ENCODE measurements at places on chromosomes 16 and 17.

DNA sequence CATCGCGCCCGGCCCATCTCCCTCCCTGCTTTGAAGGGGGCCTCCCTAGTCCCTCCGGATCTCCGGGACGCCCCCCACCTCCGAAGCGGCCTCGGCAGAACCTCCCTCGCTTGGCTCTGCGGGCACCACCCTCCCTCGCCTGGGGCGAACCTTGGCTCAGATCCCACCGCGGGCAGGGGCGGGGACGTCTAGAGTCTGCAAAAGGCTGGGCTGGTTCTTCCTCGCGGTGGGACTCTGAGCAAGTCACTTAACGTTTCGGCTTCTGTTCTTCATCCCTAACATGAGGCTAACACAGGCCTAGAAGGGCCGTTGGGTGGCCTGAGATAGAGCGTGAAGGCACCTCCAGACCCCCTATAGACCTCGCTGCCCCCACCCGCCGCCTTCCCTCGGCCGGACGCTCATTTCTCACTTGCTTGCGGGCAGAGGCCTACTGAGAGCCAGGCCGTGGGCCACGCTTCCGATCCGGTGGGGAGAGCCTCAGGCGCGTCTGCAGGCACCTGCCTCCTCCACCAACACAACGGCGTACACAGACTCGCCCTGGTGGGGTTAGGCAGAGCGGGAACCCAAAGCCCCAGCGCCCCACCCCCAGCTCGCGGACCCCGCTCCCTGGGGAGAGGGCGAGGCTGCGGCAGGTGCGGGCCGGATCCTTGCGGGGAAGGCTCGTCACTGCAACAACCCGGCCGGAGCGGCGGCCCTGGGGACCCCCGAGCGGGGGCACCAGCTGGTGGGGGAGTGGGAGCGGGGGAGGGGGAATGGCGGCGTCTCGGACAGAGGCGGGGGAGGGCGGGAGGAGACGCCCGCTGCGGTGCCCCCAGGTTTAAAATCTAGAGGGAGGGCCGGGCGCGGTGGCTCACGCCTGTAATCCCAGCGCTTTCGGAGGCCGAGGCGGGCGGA, 5.4 kb downstream of the MYO1C start:
- no peak for DNase-seq

DNA sequence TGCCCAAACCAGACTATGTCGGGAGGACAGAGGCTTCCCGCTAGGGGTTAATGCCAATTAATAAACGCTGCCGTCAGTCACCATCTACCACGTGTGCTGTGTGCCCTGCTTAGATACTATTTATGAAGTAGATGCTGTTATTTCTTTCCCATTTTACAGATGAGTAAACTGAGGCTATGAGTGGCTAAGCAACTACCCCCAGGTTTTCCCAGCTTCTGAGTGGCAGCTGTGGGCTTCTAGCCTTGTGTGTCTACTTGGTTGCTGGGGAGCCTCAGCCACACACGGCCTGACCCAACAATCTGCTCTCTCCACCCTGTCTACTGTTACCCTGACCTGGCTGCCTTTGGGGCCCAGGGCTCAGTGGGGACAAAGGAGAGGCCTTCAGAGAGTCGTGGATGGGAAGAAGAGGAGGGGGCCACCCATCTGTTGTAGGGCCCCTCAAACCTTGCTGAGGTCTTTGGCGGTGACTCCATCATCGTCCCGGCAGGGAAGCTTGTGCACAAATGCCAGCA, 7.1 kb downstream of the GIT1 start:
- no peak for DNase-seq

DNA sequence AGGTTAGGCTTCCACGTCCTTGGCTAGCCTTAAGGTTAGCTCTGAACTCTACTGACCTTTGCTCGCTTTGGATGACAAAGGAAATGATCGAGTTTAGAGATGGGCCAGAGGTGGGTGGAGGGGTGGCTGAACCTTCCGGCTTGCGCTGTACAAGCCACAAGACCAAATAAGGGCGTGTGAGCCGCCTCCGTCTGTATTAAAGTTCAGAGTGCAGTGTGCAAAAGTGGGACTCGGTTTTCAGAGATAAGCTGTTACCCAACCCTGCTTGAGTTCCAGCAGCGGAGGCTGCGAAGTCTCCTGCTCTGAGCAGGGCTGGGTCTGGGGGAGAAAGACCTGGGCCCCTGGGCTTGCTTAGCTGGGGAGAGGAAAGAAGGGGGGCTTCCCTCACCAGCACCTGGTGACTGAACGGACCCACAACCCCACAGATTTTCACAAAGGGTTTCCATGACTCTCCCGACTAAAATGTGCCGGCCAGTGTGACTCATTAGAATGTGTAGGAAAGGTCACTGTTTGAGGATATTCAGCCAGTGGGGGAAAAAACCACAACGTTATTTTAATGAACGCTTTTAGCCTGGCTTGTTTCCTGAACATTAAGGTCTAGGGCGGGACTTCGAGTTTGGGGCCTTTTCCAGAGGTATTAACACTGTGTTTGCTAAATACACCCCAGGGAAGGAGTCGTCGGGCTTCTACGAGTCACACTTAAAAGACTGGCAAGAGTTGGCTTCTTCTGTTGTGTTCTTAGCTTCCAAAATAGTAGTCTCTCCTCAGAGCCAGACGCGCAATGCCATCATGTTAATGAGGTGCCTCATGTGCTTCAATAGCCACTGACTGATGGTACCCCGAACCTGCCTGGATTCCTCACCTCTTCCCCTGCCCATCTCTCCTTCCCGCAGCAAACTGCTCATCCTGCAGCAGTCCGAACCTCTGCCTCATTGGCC, 67.0 kb downstream of the CENPV start:
- no peak for DNase-seq

DNA sequence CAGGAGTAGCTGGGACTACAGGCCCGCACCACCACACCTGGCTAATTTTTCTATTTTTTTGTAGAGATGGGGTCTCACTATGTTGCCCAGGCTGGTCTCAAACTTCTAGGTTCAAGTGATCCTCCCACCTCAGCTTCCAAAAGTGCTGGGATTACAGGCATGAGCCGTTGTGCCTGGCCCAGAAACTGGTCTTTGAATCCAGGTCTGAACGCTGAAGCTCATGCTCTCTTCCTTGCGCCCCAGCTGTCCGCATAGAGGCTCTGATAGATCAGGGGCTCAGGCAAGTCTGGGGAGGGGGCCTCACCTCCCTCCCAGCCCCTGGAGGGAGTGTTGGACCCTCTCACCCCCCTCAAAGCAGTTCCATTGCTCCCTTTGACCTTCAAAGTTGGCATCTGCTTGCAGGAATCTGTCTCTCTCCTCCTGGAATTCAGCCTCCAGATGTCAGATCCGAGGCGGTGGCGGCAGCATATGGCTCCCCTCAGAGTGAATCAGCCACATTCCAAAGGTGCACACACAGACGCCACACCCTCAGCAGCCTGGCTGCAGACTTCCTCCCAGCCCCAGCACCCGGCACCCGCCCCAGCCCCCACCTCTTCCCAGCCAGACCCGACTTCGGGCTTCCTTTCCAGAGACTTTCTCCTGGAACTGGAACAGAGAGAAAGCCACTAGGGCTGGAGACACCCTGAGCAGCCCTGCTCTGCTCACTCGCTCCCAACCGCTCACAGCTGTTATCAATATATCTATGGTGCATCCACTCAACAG, 16.9 kb upstream of the GLIS2 start:
- no peak for DNase-seq

DNA sequence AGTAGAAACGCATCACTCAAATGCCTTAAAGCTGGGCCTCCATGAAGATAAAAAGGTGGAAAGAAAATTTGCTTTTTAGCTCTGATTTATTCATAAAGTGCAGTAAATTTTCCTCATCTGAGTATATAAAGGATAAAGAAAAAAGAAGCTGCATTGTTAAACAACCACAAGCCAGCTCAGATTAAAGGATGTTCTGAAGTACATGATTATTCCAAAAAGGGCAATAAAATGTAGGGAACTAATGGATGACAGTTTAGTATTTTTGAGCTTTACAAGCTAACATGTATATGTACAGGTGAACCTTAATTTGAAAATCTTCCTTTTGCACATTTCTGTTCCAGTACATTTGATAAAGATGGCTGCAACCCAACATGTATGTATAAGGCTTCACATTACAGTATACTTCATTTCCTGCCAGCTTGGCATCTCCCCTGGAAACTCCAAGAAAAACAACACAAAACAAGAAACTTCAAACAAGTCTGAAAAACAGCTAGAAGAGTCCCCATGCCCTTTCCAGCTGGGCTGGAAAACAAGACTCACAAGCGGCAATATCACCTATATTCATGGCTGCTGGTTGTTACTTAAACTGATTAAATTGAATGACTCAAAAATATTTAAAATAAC, 225.7 kb downstream of the CEP112 start:
- no peak for DNase-seq

DNA sequence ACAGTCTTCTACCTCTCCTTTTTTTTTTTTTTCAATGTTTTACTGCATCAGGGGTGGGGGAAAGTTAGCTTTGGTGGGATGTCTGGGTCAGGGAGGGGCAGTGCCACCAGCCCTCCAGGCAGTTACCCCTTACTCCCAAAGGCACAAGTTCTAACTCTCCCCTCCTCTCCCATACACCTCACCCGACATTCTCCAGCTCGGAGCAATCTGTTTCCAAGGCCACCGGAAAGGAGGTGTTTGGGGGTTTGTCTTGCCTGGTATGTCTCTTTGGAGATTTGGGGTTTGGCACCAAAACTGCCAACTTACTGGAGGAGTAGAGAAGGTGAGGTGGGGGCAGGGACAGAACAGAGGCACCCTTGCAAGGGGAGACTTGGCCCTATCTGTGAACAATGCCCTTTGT, 4.7 kb downstream of the DLX3 start:
- DNase-seq: no peak

Data from NCI-H1048 (cell line).